ENCODE measurements at places on chromosomes 5 and 9. TPM values are rescaled to one million over a fixed set of nuclear protein-coding genes. Genes with fewer than 3 reads are reported as not detected.

The PCDHB15 gene
- 0.45 TPM for total RNA-seq

DNA sequence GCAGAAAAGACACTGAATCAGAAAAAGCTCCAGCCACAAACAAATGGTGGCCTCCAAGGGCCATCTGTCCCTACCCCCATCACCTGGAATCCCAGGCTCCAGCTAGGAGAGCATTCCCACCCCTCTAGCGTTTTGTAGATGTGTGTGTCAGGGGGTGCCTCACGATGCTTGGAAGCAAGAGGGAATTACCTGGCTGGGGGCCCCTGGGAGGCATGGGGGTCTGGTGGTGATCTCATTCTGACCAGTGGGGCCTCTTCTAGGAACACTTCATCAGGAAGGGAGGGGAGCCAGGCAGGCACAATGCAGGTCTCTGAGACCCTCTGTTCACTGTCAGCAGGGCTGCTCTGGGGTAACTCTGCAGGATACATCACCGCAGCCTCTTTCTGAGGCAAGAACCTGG, 6.0 kb downstream of the SHROOM1 start:
- no peak for DNase-seq

GRCh38 chr5:134491841-134492442, 33.5 kb upstream of the JADE2 start:
- no peak for DNase-seq

- no peak for DNase-seq
Measured at GRCh38 chr5:54930736-54931135, 54.7 kb downstream of the ESM1 start.

DNA sequence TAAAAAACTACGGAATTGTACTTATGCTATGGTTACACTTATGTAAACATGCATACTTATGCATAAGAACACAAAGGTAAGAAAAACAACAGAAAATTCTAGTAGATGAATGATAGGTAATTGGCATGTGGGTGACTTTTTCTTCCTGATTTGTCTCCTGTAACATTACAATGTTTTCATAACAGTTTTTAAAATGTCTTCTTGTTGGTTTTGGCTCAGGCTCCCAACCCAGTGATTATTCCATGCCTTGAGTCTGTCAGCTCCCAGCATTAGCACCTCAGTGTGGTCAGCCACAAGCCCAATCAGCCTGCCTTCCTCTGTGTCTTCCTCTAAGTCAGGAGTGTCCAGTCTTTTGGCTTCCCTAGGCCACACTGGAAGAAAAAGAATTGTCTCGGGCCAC, 7.9 kb upstream of the FOXE1 start:
- peak; percentile 50 for DNase-seq

GRCh38 chr9:93952784-93953495, 2.2 kb downstream of the BARX1 start:
- DNase-seq = no peak

- DNase-seq = no peak
Measured at GRCh38 chr9:107487521-107488374, 1.8 kb downstream of the KLF4 start.

DNA sequence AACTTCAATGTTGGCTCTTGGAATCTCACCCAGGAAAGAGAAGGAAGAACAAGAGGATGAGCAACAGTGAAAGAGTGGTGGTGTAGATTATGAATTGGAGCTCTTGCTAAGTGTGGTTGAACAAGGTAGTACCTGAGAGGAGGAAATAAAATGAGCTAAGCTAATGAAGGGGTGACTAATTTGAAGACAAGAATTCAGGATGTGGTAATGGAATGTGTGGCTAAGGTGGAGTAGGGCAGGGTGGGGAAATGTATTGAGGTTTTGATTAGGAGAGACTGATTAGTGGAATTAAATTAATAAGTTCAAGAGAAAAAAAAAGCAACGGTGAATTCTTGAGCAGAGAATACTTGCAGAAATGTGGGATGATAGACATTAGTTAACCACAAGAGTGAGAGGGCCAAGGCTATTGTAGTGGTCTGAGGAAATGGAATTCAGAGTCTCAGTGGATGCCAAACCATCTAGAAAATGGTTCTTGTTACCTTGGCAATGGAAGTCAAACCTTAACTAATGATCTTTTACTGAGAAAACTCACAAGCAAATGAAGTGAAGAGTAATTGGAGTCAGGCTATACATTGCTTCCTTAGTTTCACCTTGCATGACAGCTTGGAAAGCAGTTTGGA, 648.3 kb upstream of the ZNF608 start:
- DNase-seq = peak; percentile 83

GRCh38 chr9:4177970-4178758, 121.7 kb downstream of the GLIS3 start:
- DNase-seq = no peak

- peak; percentile 84 for DNase-seq
Measured at GRCh38 chr5:62475072-62475471, 62.5 kb downstream of the IPO11 start.

GRCh38 chr5:152556784-152557183, 151.7 kb upstream of the NMUR2 start:
- no peak for DNase-seq

DNA sequence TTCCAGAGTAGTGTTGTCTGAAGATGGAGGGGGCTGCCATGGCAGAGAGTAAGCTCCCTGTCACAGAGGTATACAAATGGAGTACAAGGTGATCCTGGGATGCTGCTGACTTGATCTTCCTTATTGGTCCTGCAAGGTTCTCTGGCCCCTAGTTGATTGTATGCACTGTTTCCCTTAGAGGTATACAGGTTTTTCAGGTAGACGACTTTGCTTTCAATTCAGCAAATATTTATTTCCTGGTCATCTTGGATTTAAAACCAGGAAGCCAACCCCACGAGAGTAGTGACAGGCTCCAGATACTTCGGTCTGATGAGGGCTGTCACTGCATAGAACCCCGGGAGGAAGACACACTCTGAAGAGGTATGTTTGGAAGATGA, 16.5 kb upstream of the TRIM14 start:
- no peak for DNase-seq

The TAL2 gene
- total RNA-seq = not detected

DNA sequence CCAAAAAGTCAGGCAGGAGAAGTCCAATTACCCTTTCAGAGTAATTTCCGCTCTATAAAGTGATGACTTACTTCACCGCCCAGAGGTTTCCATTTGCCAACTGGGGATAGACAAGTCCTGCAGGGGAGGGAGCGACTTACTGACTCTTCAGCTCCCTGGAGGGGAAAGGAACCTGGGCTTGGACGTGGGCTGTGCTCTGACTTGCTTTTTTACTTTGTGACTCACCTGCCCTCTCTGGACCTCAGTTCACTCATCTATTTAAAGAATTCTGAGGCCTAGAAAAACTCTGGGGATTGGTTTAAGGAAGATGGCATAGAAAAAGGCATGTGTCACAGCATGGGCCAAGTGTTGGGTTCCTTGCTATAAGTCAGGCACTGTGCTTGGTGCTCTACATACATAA, 180.4 kb upstream of the TRIM32 start:
- DNase-seq = peak; percentile 72

DNA sequence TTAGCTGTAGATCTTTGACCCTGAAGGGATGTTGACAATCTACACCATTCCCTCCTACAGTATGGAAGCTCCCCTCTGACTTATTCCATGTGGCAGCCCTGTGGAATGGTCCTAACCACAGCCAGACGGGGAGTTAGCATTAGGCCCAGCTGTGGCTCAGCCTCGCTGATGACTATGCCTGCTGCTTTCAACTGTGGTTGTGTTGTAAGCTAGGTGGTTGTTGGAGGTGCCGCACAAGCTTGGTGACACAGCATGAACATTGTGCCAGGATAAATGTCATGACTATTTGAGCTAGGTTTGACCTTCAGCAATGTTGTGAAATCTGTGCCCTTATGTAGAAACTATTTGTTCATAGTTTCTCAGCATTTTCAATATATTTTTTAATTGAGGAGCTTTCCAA, 40.6 kb downstream of the SGCD start:
- no peak for DNase-seq

GRCh38 chr9:27586304-27586703, 13.0 kb upstream of the C9orf72 start:
- no peak for DNase-seq

DNA sequence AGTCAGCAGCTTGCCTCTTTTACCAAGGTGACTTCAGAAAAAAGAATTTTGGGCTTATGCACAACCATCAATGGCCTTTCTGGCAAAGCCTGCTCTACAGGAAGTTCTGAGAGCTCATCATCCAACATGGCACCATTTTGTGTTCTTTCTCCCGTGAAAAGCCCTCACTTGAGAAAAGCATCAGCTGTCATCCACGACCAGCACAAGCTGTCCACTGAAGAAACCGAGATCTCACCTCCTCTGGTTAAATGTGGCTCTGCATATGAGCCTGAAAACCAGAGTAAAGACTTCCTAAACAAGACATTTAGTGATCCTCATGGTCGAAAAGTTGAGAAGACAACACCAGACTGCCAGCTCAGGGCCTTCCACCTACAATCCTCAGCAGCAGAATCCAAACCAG, 111.2 kb downstream of the SNCAIP start:
- no peak for DNase-seq

DNA sequence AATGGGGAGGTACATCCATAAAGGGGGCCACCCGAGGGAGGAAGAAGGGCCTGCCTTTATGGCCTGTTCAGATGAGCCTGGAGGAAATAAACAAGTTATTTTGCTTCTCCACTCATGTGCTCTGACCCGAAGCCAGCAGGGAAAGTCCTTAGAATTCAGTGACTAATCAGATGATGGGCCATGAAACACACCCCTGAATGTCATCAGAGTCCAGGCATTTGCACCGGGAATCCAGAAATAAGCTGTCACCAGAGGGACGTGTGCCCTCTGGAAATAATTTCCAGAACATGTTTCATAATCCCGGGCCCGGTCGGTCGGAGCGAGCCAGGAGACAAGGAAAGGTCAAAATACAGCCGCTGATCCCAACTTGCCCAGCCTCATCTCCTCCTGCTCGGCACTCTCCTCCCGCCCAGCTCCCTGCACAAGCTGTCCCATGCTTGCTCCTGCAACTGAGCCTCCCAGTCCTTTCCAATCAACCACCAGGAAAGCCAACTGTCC, 73.6 kb upstream of the ZNF622 start:
- DNase-seq = peak; percentile 81

DNA sequence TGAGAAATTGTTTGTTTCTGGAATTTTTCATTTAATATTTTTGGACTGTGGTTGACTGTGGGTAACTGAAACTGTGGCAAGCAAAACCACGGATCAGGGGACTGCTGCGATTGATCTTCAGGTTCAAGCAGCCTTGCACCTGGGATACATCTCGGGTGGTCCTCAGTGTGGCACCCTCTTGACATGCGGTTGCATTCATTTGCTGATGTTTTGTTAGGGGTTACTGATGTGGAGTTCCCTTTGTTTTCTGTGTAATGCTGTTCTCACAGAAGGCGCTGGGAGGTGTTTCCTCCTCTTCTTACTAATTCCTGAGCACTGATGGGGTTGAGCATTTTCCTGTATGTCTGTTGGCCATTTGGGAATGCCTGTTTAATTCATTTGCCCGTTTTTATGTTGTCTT, 60.4 kb downstream of the EHMT1 start:
- no peak for DNase-seq

DNA sequence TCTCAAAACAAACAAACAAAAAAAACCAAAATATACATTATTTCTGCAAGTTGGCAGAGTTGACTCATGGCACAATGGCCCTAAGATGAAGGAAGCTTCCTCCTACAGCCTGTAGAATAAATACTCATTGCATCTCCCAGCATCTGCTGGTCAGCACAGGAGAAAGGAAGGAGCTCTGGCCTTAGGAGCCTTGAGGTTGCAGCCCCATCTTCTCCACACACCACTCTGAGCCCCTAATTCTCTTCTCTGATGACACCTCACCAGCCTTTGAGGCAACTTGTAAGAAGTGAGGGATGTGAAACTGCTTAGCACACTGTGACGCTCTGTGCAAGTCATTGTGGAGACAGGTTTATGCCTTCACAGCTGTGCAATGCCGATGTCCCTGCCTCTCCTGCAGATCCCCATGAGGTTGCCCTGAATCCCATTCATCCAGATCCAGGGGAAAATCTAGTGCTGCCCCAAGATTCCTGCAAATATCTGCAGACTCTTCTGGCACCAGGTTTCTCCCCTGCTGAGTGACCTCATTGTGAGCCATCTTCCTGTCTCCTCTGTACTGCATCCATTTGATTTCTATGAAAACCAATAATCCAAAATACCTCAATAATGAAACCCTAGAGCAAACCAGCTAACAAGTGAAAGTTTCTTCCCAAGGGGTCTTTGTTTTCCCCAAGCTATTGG, 65.3 kb upstream of the TGFBR1 start:
- peak; percentile 20 for DNase-seq

- no peak for DNase-seq
Measured at GRCh38 chr5:111386832-111387162, 125.5 kb downstream of the STARD4 start.

GRCh38 chr9:121839726-121840500, 188.5 kb downstream of the DAB2IP start:
- no peak for DNase-seq

- peak; percentile 5 for DNase-seq
Measured at GRCh38 chr5:21810737-21811316, 1042.3 kb downstream of the CDH12 start.

DNA sequence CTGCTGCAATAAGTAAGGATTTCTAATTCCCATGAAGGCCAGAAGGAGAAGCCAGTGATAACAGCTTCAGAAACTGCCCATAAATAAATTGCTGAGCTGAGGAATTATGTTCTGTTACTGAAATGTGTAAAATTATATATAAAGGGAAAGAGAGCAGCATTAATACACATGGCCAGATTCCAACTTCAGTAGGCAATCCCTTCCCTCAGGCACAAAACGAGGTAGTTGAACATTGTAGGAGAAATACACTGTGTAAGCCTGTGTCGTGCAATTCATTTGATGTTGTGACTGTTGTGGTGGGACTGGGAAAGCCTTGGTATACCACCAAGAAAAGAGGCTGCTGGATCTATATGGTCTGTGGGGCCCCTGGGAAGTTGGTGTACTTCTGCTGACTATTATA, 192.9 kb downstream of the WDR70 start:
- no peak for DNase-seq

DNA sequence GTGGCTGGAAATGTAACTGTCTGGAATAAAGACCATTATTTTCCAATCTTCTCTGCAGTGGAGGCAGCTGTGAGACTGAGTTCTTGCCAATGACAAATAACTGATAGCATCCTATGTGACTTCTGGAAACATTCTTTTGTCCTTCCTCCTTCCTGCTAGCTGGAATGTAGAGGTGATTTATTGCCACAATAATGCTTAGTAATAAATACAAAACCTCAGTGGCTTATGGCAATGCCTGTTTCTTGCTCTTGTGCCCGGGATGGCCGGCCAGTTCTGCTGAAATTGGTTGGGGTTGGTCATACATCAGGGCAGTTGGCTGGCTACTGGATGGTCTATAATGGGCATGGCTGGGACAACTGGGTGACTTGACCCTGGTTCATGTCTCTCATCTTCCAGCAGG, 12.2 kb upstream of the TEX48 start:
- peak; percentile 50 for DNase-seq

DNA sequence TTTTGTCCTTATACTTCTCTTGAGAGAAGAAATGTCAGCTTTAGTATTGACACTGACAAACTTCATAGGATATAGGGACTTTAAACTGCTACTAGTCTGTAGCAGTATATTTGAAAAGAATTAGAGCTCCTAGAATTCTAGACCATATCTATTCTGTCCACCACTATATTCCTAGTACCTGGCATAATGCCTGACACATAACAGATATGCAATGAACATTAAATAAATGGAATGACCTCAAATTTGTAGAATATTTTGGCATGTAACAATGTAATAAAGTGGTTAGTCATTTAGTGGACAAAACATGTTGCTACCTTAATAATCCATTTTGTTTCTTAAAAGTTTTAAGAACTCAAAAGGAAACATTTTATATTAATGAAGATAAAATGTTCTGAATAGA, 57.5 kb downstream of the HOMER1 start:
- DNase-seq = no peak

The TEX48 gene
- total RNA-seq = not detected

GRCh38 chr9:118009614-118010013, 305.4 kb downstream of the TLR4 start:
- no peak for DNase-seq

- DNase-seq = no peak
Measured at GRCh38 chr5:5398071-5398470, 24.4 kb upstream of the ICE1 start.

Measured in mammary epithelial cell (primary cell).